Stimulated activated CD8-positive, alpha-beta memory T cell treated with anti-CD3 and anti-CD28 coated beads, Interleukin-2, amount 100 ng/mL, for 48 hours (primary cell): ENCODE measurements at places on chromosomes 1 and 21.

- DNase-seq: no peak
Observed at GRCh38 chr1:185409763-185410528, 92.9 kb upstream of the IVNS1ABP start.

DNA sequence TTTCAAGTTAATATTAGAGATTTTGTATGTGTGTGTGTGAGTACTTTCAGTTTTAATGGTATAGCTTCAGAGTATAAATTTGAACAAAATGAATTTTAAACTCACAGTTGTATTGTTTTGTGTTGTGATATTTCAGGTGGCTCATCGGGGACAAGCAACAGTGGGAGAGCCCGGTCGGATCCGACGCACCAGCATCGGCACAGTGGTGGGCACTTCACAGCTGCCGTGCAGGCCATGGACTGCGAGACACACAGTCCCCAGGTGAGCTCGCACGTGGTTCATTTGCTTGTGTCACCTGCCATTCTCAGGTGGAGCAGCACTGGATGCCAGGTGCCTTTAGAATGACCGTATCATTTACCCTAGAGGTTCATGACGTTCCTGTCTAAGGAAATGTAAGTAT is 139.4 kb downstream of the DYRK1A start:
- no peak for DNase-seq

GRCh38 chr1:101200513-101200912 is 36.3 kb upstream of the S1PR1 start:
- DNase-seq: no peak

DNA sequence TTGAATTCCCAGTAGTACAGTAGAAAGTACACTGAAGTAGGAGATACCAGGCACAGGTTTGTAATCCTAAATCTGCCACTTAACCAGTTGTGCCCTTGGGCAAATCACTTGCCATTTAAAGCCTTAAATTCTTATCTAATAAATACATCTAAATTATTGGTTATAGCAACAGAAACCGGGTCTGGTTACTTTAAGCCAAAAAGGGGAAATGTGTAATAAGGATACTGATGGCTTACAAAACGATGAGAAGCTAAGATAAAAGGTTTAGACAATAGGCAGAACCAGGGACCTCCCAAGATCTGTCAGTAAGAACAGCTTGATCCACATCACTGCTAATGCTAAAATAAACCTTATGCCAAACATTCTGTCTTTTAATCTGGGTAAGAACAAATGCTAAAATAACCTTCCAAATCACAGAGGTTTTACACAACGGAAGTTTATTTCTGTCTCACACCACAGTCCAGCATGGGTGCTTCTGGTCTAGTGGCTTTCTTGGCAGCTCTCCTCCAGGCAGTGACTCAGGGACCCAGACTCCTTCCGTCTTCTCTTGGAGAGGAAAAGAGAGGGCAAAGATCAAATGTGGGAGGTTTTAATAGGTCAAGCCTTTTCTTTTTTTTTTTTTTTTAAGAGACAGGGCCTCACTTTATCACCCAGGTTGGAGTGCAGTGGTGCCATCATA is 16.5 kb upstream of the ZMYM1 start:
- no peak for DNase-seq

DNA sequence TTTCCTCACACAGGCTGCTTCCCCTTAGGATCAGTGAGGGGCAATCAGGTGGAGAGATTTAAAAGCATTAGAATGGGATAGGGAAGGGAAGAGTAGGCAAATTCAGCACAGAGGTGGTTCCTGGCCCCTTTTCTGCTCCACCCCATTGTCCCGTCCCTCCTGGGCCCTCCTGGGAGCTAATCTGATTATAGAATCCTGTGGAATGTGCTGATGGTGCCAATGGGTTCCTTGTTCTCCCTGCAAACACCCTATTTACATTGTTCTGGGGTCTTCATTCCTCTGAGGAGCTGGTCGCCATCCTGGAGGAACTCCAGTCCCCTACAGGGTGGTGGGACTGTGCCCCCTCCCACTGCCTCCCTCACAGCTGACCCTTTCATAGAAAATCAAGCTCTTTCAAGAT is 34.4 kb upstream of the LRP8 start:
- no peak for DNase-seq

GRCh38 chr1:171252482-171252881 is 4.2 kb downstream of the FMO1 start:
- no peak for DNase-seq
